Activated CD4-positive, alpha-beta memory T cell treated with anti-CD3 and anti-CD28 coated beads, Interleukin-2, amount 10 ng/mL, durations not matched to agents 7 days and 5 days (primary cell): ENCODE measurements at places on chromosomes 5 and 9.

GRCh38 chr9:72333709-72334108, 31.3 kb downstream of the ZFAND5 start:
- no peak for DNase-seq

GRCh38 chr5:3659907-3660306, 64.3 kb downstream of the IRX1 start:
- no peak for DNase-seq

GRCh38 chr5:9626955-9627354, 3.2 kb downstream of the TAS2R1 start:
- no peak for DNase-seq

DNA sequence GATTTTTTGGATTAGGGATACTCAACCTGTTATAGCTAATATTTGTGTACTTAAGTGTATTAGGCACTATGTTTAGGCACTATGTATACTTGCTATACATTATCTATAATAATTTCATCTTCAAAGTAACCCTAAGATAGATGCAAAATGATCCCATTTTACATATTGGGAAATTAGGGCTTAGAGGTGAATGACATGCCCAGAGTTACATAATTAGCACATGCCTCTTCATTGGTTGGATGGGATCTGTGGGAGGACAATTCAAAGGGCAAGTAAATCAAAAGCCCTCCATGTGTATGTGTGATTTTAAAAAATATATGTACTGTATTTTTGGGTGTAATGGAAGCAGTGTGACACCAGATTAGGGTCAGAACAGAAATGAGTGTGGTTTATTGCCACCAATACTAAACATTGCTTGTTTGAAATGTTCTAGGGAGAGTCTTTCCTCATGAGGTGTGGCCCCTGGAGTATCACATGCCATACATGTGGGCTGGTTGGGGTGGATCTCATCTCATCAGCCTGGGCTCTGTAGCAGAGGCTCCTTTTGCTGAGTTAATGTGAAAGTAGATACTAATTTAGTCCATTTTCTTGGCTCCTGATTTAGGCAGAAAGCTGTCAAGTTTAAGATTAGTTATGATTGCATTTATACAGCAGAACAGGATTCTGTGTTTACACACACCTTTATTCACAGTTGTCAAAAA, 5.5 kb downstream of the C9orf85 start:
- no peak for DNase-seq

DNA sequence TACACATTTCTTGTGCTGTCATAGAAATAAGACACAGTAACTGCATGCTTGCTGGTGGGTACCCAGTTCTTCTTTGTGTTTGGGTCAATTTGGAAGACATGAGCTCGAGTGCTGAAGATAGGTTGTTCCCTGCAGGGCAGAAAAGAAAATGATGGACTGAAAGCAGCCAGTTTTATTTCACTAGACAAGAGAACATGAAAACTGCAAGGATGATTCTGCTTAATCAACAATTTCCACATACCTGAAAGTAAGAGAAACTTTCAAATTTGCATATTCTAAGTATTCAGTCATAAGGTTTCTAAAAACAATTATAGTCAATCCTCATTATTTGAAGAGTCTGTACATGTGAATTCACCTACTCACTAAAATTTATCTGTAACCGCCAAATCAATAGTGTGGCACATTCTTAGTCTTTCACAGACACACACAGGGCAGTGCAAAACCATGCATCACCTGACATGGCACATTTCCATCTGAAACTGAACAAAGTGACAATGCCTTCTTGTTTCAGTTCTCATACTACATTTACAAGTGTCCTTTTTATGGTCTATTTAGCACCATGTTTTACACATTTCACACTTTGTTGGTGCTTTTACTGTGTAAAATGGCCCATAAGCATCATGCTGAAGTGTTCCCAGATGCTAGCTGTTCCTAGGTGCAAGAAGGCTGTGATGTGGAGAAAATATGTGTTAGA, 56.9 kb downstream of the HOMER1 start:
- no peak for DNase-seq

DNA sequence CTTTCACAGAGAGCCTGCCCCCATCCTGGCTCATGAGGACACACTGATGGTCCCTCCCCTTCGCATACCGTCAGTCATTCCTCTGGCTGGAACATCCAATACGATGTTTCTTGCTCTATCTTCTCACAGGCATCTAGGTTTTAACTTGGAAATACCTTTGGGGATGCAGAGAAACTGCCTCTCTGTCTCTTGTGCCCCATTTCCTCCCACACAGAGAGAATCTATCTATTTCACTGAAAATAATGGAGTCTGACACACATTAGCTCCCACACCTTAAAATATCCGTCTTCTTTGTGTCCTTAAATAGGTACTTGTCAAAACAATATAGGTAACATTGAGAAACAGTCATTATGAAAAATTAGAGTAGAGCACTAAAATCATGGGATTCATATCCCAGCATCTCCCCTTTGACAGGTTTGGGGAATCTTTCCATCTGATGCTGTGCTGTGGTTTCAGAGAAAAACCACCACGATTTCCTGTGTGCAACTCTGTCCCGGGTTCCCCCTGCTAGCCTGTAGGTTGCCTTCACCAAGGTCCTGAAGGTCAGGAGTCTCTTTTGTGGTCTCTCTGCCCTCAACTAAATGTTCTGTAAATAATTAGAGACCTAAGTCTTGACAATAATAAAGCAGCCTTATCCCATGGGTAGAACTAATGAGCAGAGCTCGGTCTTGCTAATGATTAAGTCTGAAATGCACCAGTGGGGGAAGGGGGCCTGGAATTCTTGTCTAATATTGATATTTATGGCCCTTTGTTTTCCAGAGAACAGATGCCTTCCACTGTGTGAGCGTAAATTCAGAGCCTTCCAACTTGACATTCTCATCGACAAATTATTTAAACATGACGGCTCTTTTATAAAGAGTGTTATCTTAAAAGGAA, 371.0 kb downstream of the ICE1 start:
- no peak for DNase-seq

GRCh38 chr5:33043343-33043997, 332.3 kb downstream of the NPR3 start:
- no peak for DNase-seq

DNA sequence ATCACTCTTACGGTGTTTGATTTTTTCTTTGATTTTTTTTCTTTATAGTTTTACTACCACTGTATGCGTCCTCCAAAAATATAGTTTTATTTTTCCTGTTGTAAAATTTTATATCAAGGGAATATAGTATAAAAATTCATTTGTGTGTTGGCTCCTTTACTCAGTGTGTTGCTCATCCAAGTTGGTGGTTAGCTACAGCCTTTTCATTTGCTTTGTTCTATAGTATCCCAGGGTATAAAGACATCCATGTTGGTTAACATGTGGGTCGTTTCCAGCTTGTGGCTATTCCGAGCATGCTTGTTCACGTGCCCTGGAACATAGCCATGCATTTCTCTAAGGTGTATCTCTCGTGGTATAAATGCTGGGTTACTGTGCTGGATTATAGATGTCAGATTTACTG, 54.8 kb upstream of the DAB2 start:
- no peak for DNase-seq

GRCh38 chr5:138032028-138032571, 779 bp downstream of the FAM13B start:
- peak; percentile 67 for DNase-seq

DNA sequence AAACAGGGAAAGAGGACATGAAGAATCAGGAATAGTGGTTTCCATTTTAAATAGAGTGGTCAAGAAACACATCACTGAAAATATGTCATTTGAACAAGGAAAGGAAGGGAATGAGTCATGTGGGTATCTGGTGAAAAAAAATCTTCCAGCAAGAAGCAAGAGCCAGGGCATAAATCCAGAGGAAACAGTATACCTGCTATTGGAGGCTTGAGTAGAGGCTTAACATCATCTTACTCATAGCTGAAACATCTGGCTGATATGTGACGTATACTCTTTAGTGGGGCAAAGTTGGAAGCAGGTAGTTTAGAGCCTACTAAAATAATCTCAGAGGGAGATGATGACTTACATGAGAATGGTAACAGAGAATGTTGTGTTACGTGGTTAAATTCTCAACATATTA, 517.2 kb downstream of the CAAP1 start:
- no peak for DNase-seq

- no peak for DNase-seq
These were observed 37.9 kb downstream of the AHRR start for GRCh38 chr5:359301-359897.

DNA sequence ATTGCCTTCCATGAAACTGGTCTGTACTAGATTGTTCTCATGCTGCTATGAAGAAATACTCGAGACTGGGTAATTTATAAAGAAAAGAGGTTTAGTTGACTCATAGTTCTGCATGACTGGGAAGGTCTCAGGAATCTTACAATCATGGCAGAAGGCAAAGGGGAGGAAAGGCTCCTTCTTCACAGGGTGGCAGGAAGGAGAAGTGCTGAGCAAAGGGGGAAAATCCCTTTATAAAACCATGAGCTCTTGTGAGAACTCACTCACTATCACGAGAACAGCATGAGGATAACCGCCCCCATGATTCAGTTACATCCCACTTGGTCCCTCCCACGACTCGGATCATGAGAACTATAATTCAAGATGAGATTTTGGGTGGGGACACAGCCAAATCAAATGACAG, 163.2 kb downstream of the RFK start:
- no peak for DNase-seq

DNA sequence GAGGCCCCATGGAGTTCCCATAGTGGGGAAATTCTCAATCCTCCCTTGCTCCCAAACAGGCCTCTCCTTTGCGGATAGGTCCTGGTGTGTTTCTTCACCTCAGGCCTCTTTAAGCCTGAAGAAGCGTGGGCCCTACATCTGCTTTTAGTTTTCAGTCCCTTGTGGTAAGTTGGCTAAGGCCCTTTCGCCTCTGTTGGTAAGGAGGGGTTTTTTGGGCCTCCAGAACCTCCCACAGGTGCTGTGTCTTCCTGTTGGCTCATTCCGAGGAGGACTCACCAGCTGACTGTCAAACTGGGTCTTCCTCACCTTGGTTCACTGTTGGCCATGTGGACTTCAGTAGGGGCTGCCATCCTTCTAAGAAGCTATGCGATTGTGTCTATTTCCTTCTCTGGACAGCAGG, 56.4 kb upstream of the DHFR start:
- no peak for DNase-seq

DNA sequence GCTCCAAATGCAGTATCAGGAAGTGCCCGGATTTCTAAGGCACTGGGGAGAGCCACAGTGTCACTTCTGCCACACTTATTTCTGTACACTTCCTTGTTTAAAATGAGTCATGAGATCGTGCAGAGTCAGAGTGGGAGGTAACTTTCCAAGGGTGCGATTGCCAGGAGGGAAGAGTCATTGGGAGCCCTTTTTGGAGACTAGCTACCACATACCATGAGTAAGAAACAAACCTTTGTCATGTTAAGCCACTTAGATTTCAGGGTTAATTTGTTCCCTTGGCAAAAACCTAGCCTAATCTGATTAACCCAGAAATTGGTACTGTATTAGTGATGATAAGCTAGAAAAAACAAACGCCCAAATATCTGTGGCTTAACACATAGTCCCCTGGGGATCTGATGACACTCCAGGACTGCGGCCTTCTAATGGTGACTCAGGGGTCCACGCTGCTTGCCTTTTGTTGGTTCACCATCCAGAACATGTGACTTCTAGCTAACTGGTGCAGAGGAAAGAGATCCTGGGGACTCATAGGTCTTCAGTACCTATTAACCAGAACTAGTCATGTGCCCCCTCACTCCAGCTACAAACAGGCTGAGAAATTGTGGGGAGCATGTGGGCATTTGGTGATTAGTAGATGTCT, 48.6 kb upstream of the TLE1 start:
- no peak for DNase-seq

DNA sequence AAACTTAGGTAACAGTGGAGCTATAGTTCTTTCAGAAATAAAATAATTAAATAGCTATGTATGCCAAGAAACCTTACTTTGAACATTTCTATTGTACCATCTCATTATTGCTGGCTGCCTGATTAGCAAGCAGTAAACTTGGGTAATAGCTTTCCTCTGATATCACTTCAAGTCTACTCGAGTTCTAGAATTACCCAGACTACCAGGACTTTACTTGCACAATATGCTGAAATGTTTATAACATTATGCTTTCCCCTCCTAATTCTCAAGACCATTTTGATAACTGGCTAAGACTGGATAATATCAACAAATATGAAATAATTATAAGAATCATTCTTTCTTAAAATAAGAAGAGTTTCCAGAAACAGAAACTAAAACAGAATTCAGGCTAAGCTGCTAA, 512.6 kb downstream of the RAB3C start:
- no peak for DNase-seq

DNA sequence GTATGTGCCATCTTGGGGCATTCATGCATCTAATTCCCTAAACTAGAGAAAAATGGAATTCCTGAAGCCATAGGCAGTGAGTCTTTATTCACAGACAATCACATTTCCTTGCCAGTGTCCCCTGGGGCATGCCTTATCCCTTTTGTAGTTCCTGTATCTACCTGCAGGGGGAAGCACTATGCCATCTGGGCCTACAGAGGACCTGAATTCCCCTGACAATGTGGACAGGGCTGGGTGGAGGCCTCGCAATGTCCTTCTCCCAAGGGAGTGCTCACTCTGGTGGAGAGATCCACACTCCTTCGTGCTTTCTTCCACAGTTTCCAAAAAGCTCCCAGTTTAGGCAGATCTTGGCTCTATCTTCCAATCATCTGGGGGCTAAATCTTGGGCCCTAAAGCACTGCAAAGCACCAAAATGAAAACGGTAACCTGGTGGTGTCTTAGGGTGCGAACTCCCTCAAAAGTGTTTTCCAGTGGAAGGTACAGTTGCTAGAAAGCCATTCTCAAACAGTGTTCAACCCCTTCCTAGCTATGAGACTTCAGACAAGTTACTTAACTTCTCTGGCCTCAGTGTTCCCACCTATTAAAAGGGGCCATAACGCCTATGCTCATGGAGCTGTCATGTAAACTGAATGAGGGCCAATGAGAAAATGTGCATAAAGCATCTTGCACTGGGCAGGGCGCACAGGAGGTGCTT, 17.5 kb downstream of the WHRN start:
- DNase-seq: peak; percentile 63

- DNase-seq: no peak
These were observed 1100.4 kb upstream of the EDIL3 start for GRCh38 chr5:85484982-85485574.

DNA sequence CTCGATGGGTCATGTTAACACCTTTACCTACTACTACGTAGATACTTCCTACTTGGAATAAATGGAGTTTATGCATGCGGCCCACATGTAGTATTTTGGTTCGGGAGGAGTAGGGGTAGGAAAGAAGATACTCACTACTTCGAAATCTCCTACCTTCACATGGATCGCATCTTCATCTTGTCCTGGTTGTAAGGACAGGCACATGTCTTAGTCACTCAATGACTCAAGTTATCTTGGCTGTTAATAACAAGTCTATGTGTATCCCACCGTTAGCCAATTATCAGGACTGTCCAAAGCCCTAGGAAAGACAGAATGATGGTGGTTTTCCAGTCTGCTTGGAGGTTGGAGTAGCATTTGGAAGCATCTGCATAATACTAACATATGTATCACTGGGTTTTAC, 24.1 kb downstream of the CMYA5 start:
- DNase-seq: no peak

DNA sequence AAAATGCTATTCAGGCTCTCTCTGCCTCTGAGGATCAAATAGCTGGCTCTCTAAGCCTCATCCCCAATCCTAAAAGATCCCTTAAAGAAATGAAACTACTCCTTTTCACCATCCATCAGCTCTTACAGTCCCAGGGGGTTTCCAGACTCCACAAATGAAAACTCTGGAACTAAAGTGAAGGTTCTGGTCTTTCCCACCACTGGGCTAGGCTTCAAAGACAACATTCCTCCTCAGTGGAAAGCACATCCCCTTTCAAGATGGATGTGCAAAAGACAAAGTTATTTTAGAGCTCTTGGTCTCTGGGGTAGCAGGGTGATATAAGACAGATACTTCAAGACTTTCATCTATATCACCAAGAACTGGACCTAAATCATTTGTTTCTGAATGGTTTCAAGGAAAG, 106.9 kb downstream of the DCP2 start:
- no peak for DNase-seq
